ENCODE measurements at places on chromosomes 6 and 20.

- DNase-seq, result no peak
Measured at GRCh38 chr20:40697541-40697940, 8.5 kb upstream of the MAFB start.

DNA sequence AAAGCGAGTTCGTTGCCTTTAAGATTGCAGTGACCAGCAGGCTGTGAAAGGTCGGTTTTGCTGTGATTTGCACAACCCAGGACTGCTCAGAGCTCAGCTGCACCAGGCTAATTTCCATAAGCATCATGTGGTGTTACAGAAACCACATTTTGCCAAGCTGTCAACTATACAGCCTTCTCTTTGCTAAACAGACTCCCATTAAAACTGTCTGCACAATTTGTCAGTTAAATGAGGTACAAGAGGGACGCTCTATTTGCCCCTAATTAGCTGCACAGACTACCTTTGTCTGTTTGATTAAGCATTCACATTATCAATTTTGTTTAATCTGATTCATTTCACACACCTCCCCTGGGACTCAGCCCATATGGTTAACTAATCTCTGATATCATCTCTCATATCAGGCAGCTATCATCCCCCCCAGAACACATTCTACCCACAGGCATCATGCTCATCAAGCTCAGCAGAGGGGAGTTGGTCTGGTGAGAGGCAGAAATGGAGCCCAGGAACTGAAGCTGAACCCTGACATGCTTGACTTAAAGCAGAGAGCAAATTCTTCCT is 62.1 kb downstream of the OLIG3 start:
- DNase-seq, result no peak

GRCh38 chr20:23074052-23074451 is 12.1 kb downstream of the CD93 start:
- DNase-seq, result no peak

- no peak for DNase-seq
Measured at GRCh38 chr6:142313284-142313683, 11.5 kb downstream of the ADGRG6 start.

DNA sequence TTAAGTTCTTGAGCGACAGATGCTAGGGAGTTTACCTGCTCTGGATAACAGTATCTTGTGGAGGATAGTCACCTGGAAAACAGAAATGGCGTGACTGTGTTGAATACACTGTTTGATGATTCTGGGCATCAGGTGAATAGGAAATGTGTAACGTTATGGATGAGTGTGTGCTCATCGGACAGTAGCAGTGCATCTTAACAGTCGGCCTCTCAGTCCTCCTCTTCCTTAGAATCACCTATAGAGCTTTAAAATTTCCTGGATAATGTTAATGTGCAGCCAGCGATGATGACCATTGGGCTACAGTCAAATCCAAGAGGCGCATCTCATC is 217.7 kb downstream of the OR2B2 start:
- DNase-seq, result no peak

DNA sequence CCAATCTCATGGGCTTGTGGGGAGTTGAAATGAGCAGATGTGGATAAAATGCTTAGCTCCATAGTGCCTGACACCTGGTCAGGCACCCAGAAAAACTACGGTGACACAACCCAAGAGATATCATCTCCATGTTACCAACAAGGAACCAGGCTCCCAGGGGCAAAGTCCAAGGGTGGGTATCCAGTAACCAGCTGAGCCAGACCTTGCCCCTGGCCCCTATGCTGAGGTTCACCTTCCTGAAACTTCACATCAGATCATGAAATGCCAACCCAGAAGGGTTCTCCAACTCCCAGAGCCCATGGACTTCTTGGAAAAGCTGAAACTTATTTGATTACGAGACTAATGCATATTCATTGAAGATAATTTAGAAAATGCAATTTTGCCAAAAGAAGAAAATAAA is 141.8 kb upstream of the KCNG1 start:
- DNase-seq, result no peak

GRCh38 chr6:38080889-38081288 is 261.4 kb downstream of the ZFAND3 start:
- no peak for DNase-seq

GRCh38 chr6:107009499-107009898 is 18.5 kb upstream of the MTRES1 start:
- DNase-seq, result no peak

DNA sequence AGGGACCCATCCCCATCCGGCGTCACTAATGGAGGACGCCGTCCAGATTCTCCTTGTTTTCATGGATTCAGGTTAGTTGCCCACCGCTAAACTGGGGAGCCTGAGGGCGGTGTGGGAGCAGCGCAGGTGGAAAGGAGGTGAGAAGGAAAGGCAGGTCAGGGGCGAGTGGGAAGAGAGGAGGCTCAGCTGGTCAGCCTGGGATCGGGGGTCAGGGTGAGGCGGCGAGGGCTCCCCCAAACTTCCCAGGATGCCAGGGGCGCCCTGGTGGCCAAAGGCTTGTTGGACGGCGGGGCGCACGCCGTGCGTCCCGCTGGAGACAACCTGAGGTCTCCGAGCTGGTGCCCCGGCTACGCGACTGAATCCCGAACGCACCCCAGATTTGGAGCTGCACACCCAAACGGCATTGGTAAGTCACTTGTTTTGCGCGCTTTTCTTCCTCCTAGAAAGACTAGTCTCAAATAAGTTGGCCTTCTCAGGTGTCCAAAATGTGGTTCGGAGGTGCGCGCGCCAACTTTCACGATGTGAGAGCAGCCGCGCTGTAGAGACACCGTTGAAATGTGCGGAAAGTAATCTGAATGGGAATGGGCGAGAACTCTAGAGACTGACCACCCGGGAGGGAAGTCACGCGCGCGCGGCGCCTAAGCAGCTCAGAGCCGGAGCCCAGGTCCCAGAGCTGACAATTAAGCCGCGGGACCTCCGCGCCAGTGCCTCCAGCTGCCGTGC is 9.7 kb downstream of the GNAS-AS1 start:
- no peak for DNase-seq

- DNase-seq, result no peak
Measured at GRCh38 chr20:58174708-58175280, 53.7 kb downstream of the ANKRD60 start.

DNA sequence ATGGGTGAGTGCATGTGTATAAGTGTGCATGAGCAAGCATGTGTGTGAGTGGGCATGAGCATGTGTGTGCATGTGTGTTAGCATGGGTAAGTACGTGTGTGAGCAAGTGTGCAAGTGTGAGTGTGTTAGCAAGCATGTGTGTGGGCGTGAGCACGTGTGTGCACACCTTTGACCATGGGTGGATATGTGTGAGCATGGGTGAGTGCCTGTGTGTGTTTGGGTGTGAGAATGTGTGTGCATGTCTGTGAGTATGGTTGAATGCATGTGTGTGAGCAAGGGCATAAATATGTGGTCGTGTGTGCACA is 84.6 kb downstream of the DLL1 start:
- DNase-seq, result no peak

- DNase-seq, result no peak
Measured at GRCh38 chr20:55685841-55686240, 319.5 kb downstream of the CBLN4 start.

DNA sequence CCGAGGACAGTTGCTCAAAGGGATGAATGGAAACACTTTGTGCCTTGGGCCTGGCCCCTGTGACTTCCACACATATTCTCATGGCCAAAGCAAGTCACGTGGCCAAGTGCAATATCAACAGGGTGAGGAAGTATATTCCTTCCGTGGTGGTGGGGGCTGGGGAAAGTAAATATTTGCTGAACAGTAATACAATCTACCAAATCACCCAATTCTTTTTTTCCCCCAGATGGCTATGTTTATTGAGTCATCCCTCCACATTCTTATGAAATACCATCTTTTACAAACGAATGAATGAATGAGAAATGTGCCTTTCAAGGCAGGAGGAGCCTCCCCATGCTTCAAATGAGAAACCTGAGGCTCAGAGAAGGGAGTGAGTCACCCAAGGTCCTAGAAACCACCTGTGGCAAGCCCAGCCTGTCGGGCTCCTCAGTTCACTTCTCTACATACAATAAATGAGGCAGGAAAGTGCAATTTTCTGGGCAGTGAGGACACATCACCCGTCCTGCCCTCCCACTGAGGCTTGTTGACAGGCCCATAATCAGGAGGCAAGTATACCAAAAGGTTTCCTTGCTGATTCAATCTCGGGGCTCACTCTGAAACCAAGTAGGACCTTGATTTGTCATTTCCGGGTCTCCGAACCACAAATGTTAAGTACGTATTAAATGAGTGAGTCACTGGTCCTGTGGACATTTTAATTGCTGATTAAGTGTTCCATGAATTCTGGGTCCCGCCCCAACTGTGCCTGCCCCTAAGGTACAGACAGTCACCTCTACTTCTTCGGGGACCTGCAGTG is 25.3 kb upstream of the TOP1 start:
- no peak for DNase-seq

DNA sequence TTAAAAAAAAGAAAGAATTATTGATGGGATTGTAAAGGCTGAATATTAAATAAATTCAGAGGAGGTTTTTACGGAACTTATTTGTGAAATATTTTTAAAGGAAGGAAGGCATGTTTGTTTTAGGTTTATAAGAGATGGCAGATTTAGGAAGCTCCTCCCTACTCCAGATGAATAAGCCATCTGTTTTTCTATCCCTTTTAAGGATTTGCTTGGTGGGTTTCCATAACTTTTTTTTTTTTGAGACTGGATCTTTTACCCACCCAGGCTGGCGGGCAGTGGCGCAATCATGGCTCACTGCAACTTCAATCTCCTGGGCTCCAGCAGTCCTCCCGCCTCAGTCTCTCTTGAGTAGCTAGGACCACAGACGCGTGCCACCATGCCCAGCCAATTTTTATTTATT is 30.4 kb downstream of the PTPRA start:
- no peak for DNase-seq

DNA sequence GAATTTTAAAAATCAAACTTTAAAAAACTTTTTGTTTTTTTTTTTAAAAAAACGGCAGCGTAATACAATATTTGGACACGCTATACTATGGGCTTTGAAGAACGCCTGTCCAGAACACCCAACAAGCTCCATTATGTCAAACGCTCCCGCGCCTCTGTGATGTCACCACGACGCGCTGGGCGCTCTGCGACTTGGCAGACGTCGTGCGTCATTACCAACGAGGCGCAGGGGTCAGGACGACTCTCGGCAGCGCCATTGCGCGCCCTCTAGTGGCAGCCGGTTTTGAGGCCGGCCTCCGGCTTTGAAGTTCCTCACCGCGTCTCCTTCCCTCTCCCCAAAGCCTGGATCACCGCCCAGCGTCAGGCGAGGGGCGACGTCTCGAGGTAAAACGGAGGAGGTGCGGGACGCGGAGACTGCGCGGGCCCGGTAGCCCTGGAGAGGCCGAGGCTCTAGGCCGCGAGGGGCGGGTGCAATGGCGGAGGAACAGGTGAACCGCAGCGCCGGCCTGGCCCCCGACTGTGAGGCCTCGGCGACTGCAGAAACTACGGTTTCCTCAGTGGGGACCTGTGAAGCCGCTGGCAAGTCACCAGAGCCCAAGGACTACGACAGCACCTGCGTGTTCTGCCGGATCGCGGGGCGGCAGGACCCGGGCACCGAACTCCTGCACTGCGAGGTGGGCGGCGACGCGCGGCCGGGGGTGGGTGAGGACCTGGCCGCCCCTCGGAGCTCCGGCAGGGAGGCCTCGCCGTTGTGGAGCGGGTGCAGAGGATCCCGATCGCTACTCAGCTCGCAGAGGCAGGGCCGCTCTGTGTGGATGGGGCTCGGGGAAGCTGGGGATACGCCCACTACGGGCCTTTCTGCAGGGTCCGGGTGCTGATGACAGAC is at the start of gene HINT3:
Gene HINT3, plus strand, starts transcription at position 265 of the 885 bp plus-strand sequence. Its CDS starts 208 bp downstream, at position 473.
- peak; percentile 91 for DNase-seq

GRCh38 chr6:99618649-99619408 is 12.2 kb downstream of the PRDM13 start:
- DNase-seq, result no peak

GRCh38 chr20:371755-372542 is 8.6 kb upstream of the TRIB3 start:
- no peak for DNase-seq

DNA sequence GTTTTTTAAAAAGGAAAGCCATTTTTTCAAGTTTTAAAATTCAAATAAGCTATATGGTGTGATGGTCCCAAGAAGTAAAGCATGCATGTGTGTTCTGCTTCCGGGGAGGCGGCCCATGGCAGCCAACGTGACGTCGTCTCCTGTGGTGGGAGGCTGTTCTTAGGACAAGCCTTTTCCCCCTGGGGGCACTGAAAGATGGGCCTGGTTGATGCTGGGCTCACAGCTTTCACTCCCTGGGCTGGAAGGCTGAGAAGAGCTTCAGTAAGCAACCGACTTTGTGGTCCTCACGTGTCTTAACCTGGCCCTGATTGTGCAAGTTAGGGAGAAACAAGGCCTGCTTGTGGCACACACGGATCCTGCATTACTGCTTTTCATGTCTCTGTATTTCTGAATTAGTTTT is 84.1 kb downstream of the SMOC2 start:
- DNase-seq, result no peak

DNA sequence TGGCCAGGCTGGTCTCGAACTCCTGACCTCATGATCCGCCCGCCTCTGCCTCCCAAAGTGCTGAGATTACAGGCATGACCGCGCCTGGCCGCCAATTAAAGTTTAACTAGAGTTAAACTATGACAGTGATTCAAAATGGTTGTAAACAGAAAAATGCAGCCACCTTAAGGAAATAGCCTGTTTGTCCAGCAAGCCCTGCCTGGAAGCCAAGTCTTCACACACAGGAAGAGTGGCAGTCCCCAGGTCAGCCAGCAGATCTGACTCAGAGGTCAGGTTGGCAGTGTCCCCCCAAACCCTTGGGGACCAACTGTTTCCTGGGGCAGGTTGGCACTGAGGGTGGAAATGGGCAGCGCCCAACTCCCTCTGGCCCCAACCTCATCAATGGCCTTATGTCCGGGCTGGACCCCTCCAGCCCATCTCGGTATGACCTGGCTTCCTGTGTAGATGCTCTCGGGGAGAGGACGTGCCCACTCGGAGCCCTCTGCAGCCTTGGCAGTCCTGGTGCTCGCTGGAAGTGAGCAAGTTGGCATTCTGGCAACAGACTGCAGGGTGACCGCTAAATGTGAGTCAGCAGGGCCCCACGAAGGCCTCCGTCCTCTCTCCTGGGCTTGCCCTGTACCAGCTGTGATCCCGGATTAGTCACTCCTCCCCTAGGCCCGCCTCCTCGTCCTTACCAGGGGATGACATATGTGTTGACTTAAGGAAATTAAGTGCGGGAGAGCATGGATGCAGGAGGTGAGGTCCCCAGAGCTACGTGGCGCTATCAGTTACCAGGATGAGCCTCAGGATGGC is 9.7 kb upstream of the HSP90AB1 start:
- peak; percentile 68 for DNase-seq
